GF-D8 (cell line): ENCODE measurements at places on chromosomes 7 and 10.

GRCh38 chr10:79377557-79378382 lies 30.5 kb downstream of the PPIF start:
- no peak for DNase-seq

- no peak for DNase-seq
Observed at GRCh38 chr7:151704299-151704959, 172.5 kb downstream of the PRKAG2 start.

- no peak for DNase-seq
Observed at GRCh38 chr7:151696721-151697514, 177.2 kb upstream of the RHEB start.

- DNase-seq = no peak
Observed at GRCh38 chr10:83995738-83996331, 143.5 kb upstream of the GHITM start.

- no peak for DNase-seq
Observed at GRCh38 chr10:26410356-26410755, 27.8 kb upstream of the APBB1IP start.

GRCh38 chr7:24888653-24889052 lies 91.3 kb downstream of the OSBPL3 start:
- no peak for DNase-seq

DNA sequence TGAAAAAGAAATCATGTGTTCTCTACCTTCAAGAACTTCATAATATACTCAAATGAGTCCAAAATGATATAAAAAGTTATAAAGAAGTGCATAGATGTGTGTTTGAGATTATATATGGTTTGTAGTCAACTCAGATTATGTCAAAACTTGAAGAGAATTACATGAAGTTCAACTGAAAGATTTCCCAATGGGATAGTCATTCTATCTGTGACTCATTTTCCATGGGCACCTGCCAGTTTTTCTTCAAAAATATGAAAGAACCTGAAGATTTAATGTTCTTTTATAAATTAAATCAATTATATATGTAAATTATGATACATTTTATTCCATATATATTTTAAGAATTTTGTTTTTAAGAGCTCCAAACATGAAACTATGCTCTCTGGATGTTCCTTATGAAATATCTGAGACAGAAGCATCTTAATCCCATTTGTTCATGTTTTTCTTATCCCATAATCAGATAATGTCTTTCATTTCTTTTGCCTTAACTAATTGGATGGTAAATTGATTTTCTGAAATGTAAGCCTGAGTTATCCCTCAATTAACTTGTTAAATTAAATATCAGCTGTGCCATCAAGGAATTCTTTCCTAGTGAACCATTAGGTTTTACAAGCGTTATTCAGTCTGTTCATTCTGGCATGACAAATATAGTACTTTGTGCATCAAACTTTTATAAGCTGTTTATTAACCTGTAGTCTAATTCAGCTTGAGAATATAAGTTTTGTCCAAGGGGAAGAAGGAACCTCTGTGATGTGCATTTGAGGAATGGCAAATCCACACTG lies 387.1 kb downstream of the IPMK start:
- no peak for DNase-seq

- no peak for DNase-seq
Observed at GRCh38 chr7:141593134-141593533, 41.9 kb downstream of the AGK start.

DNA sequence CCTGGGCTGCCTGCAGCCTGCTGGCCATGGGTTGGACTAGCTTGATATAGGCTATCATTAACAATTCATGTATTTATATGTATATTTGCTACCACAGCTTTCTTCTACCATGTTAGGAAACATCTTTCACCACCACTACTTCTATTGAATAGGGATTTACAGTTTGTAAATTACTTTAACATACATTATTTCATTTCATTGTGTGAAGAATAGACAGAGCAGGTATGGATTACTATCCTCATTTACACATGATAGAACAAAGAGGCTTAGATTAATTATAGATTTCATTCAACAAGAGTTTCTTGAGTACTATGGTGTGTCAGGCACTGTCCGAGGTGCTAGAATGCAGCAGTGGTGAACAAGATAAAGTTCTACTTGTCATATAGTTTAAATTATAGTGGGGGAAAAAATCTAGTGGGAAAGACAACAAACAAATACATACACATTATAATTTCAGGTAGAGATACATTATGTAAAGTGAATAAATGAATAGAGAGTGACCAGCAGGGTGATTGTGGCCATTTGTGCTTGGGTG lies 20.6 kb downstream of the VTI1A start:
- DNase-seq = no peak

DNA sequence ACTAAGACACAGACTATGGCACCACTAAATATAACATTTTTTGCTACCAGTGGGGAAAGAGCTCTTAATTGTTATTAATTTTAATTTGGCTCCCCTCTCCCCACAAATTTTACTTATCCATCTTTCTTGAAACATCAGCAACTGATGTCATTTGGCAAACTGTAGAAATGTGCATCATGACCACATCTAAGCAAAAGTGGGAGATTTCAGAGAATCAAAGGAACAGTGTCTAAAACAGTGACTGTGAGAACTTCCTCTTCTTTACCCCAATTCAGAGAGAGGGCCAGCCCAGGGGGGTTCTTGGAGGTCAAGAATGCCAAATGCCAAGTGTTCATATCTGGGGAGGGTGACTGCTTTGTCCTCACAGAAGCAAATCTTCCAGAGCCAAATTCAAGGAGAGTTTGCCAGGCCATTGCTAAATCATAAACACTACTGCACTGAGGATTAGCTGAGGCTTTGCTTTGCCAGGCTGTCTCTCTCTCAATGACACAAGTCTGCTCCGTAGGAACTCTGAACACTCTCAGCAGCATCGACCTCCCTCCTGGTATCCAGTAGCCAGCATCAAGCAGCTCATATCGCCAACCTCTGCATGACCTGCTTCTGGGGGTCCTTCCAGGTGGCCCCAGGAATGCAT lies 65.6 kb downstream of the ITIH5 start:
- DNase-seq = no peak

DNA sequence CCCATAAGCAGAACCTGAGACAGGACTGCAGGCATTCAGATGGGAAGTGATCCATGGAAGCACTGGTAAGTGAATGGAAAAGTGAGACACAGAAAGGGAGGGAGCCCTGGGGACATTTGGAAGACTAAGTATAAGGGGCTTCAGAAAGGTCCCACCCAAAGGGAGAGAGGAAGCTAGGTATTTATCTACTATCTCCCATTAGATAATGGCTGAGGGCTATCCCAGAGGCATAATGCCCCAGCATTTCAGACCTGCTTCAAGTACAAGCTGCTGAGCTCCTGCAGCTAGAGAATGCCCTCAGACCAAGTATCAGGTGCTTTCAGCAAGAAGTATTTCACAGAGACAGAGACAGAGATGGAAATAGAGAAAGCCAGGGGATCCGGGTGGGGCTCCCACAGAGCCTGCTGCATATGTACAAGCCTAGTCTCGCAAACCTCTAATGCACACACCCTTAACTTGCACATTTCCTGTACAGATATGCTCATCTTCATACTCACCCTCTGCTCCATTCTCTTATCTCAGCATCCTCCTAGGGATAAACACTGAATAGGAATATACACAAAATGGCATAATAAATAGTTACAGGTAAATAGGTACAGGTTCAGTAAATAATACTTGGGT lies 20.2 kb downstream of the KDM7A start:
- no peak for DNase-seq

DNA sequence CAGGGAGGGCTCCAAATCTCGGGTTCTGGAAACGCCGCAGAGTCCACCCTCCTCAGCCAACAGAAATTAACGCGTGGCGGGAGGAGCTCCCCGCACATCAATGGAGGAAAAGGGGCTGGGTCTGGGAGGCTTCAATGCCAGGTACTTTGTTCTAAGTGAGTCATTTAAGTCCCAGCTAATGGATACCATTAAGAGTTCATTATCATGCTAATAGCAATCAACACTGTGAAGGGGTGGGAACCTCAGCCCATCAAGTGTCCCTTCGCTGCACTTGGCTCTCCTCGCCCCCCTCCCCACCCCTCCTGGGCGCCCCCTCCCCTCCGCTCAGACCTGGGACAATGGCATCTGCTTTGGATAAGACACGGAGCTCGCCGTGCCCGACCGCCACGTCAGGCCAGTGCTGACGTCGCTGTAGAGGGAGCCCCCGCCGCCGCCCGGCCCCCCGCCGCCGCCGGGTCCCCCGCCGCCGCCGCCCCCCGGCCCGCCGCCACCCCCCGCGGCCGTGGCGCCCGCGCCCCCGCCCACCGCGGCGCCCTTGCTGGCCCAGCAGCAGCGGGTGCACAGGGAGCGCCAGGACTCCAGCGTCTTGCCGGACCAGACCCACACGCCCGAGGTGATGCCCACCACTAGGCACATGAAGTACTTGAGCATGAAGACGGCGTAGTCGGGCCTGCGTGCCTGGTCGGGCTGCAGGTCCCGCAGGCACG lies 2.9 kb downstream of the FZD8 start:
- DNase-seq = no peak

- no peak for DNase-seq
Observed at GRCh38 chr7:43834463-43835251, 34.7 kb downstream of the MRPS24 start.

- no peak for DNase-seq
Observed at GRCh38 chr10:82267960-82268359, 393.0 kb downstream of the NRG3 start.

DNA sequence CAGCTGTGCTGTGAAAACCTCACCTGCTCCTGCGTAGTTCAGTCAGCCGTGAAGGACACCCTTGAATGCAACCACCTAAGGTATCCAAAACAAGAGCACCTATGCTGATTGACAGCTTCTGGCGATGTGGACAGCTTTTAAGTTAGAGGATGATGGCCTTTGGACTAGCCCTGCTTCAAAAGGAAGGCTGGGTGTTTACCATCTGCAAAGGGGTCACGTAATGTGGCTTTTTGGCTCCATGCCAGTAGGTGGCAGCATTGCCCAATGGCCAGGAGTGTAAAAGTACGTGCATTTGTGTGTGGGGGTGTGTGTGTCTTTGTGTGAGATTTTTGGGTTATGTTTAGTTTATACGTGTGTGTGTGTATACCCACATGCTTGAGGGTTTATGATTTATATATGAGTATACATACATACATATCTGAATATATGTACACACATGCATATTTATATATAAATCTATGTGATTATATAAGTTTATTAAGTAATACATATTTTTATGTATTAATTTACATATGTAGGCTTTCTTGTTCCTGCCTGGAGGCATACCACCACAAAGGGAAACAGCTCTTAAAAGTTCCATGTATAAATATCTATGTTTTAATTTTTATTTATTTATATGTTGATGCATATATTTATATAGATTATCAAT lies 236.3 kb upstream of the ANKRD30A start:
- no peak for DNase-seq

DNA sequence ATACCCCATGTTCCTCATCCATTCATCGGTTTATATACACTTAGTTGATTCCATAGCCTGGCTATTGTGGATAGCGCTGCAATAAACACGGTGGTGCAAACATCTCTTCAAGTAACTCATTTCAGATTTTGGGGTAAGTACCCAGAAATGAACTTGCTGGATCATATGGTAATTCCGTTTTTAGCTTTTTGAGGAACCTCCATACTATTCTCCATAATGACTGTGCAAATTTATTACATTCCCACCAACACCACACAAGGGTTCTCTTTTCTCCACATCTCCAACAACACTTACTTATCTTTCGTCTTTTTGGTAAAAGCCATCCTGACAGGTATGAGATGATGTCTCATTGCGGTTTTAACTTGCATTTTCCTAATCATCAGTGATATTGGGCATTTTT lies 3.7 kb downstream of the NPFFR1 start:
- DNase-seq = no peak

DNA sequence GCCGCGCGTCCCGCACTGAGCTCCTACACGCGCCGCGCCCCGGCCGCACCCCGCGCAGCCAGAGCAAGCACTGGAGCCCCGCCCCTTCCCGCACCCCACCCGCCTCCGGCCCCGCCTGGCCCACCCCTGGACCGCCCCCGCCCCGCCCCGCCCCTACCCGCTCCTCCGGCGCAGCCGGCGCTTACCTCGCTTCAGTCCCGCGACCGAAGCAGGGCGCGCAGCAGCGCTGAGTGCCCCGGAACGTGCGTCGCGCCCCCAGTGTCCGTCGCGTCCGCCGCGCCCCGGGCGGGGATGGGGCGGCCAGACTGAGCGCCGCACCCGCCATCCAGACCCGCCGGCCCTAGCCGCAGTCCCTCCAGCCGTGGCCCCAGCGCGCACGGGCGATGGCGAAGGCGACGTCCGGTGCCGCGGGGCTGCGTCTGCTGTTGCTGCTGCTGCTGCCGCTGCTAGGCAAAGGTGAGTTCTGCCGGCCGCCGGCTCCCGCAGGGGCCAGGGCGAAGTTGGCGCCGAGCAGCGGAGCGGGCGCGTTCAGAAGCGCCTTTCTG lies at the start of gene RET:
Gene RET (plus strand): TSS at position 194 of the 545 bp plus-strand sequence. CDS start 190 bp downstream, at position 384.
- no peak for DNase-seq
